Umbilical cord (tissue), 2 donors: ENCODE measurements at places on chromosomes 7 and 10.

DNA sequence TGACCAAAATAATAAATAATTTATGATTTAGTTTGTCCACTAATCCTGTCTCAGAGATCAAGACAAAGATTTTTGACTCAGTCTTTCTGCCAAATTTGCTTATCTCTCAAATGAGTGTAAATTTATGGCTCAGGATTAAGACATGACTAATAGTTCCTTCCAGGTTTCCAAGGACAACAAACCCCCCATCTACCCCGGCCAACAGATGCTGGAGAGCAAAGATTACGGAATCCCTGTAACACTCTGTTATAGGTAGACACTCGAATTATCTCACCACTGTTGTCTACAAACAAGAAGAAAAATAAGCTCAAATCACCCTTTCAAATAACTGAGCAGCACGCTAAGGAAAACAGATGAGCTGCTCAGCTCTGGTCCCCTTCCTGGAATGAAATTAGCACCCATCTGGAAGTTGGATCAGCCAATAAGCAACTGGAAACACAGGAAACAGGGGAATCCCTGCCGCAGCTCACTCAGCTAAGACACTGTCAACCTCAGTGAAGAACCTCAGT lies 56.8 kb upstream of the SVIL start:
- DNase-seq: peak; percentile 54

- DNase-seq: peak; percentile 38
Observed at GRCh38 chr7:121872831-121873288, at the start of gene PTPRZ1. Gene PTPRZ1 (plus strand): TSS chr7:121873161. CDS start chr7:121873500, 339 bp downstream.

DNA sequence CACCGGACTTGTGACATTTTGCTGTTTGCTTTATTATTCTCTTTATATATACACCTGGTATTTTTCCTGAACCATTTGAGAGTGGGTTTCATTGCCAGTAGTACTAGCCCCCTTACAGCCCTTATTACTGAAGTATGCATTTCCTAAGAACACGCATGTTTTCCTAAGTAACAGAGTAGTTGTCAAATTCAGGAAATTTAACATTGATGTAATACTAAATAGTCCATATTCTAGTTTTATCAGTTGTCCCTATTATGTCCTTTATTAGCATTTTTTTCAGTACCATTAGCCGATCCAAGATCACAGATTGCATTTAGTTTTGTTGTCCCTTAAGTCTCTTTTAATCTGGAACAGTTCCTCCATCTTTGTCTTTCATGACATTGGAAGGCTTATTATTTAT lies 8.0 kb downstream of the KMT2E start:
- DNase-seq: no peak

- DNase-seq: peak; percentile 71
Observed at GRCh38 chr10:98910546-98910945, 325.1 kb downstream of the HPSE2 start.

GRCh38 chr7:134996097-134996550 lies 9.8 kb downstream of the AGBL3 start:
- DNase-seq: peak; percentile 27

- DNase-seq: no peak
Observed at GRCh38 chr7:68739306-68739705, 859.0 kb upstream of the AUTS2 start.

- no peak for DNase-seq
Observed at GRCh38 chr10:103042129-103042528, 124.0 kb downstream of the CNNM2 start.

DNA sequence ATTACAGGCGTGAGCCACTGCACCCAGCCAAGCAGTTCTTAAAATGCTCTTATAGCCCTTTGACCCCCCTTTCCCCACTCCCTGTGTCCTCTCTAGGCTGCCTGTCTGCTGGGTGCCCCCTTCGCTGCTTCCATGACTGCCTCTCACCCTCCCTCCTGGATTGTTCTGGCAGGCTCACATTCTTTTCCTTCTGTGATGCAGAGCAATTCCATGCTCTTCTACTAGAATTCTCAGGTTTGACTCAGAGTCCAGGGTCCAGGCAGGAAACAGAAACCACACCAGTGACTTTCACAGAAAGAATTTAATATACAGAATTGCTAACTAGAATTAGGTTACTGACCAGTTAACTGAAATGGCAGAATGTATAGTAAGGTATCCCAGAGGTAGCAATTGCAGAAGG lies 244.8 kb downstream of the BAMBI start:
- DNase-seq: no peak

DNA sequence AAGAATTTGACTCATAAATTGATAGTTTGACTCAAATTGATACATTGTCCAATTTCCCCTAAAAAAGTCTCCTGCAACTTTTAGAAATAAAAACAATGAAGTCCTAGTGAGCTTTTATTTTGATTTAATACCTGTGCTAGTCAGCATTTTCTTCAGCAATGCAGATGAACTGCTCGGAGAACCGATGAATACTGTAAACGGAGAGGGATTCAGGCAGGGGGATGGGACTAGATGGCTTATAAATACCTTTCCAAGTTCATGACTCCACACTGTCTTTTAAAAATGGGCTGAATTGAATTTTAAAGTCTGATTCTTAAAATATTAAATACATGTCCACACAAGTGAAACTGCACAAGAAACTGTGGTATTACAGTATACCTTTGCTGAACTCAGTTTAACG lies 12.7 kb downstream of the EEPD1 start:
- DNase-seq: no peak

DNA sequence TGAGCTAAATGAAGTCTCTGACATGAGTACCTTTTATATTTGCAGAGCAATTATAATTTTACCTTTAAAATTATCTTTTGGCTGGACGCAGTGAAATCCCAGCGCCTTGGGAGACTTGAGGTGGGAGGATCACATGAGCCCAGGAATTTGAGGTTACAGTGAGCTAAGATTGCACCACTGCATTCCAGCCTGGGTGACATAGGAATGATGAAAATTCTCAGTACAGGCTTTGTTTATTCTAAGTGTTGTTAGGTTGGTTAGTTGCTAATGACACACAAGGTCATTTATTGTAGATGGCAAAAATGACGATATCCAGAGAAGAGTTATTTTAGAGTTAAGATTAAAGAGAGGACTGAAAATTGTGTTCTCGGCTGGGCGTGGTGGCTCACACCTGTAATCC lies 87.6 kb downstream of the XRCC2 start:
- DNase-seq: no peak

- peak; percentile 90 for DNase-seq
Observed at GRCh38 chr10:55330486-55330885, 529.5 kb upstream of the PCDH15 start.

- no peak for DNase-seq
Observed at GRCh38 chr10:44539178-44539577, 154.3 kb upstream of the CXCL12 start.

DNA sequence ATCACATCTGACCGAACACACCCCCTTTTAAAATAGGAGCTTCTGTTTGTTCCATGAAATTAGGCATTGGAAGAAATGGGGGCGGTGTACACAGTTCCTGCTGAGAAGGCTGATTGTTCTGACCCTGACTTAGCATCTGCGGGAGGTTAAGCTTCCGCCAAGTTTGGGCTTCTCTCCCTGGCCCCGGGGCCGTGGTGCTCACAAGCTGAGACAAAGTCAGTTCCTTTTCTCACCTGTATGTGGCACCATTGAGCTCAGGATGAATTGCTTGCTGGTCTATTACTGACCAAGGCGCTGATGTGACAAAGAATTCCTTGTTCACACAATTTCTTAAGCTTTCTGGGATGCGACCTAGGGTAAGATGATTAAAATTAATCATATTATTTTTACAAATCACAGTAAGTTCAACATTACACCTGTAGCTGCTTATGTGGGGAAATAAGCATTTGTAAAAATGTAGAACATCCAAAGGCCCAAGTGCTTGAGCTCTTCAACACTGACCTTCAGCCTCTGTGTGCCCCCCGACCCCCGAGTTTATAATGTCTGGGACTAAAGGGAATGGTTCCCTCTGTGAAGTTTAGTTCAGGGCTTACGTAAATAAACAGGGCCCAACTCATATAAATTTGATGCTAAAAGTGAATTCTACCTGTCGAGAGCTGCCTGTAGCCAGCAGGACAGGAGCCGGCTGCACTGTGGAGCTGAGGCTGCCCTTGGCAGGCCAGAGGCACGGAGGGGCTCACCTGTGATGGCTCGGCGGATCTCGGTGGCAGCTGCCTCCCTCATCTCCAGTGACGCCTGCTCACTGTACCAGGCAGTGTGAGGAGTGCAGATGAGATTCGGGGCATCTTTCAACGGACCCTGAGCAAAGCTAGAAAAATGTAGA lies 50.8 kb downstream of the ZRANB1 start:
- DNase-seq: peak; percentile 35

GRCh38 chr7:158582089-158582456 lies 5.5 kb downstream of the PTPRN2 start:
- no peak for DNase-seq

DNA sequence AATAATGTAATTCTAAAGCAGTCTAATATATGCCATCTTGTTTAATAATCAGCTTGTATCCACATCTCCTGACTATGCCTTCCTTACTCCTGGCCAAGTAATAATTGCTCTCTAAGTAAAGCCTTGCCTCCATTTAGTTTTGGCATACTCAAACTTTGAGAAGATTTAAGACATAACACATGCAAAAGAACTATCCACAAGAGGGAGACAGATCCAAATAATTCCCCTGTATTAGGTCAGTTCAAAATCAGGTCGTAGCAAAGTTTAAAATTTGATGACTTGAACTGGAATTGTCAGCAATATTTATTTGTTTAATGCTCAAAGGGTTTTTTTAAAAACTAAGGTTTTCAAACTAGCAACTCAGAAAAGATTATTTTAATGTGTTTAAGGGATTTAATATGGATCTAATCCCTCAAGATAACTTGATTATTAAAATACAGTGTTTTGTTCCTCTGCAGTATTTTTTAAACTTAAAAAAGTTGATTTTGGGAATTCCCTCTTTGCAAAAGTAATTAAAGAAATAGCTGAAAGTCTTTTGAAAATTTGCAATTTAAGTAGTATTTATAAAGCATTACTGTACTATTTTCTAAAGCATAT lies 95.3 kb downstream of the HDAC9 start:
- DNase-seq: peak; percentile 77

GRCh38 chr10:88922041-88922440 lies 30.5 kb downstream of the ACTA2 start:
- no peak for DNase-seq

GRCh38 chr10:112658900-112659638 lies 212.1 kb downstream of the VTI1A start:
- peak; percentile 71 for DNase-seq

DNA sequence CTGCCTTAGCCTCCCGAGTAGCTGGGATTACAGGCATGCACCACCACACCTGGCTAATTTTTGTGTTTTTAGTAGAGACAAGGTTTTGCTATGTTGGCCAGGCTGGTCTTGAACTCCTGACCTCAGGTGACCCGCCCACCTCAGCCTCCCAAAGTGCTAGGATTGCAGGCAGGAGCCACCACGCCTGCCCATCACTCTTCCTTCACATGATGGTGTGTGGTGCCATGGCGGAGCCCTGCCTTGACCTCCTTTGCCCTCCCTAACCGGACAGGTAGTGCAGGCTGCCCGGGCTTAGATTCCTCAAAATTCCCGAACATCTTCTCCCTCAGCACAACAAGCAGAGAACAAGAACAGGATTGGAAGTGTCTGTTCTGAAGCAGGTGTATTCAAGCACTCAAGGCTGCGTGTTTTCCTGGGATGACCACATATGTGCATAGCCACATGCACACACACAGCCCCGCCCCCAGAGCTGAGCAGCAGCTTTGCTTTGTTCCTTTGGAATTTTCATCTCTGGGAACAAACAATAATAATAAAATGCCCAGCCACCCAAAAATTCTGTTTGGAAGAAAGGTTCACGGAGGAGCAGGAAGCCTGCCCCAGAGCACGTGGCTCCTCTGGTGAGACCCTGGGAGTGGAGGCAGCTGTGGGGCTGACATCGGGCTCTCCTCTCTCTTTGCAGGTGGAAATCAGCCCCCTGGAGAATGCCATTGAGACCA lies 131.3 kb upstream of the NPS start:
- no peak for DNase-seq

GRCh38 chr10:11208908-11209829 lies 191.5 kb downstream of the CELF2 start:
- no peak for DNase-seq

GRCh38 chr10:42952349-42952748 lies 124.5 kb upstream of the RET start:
- peak; percentile 58 for DNase-seq

GRCh38 chr7:126637538-126637937 lies 615.2 kb downstream of the GRM8 start:
- no peak for DNase-seq

- DNase-seq: no peak
Observed at GRCh38 chr7:42494736-42495135, 257.7 kb upstream of the GLI3 start.

GRCh38 chr10:12726971-12727831 lies 274.3 kb downstream of the CCDC3 start:
- peak; percentile 93 for DNase-seq

GRCh38 chr7:158447506-158448171 lies 140.0 kb downstream of the PTPRN2 start:
- no peak for DNase-seq

DNA sequence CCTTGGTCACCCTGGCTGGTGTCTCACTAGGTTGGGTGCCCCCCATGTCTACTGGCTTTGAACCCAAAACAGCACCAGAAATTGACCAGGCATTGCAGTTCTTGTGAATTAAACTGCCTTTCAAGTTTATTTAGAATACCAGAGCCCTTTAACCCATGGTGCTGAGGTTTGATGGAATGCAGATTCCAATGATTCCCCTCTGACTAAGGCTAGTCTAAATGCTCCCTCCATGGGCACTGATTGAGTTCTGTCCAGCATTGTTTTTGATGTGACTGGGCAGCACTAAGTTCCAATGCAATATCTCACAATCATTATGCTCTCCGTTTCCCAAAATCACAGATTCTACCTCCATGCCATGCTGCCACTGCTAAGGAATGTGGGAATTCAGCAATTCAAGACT lies 1047.4 kb upstream of the LRRN3 start:
- no peak for DNase-seq

- DNase-seq: no peak
Observed at GRCh38 chr7:22631730-22632129, 95.3 kb upstream of the IL6 start.

GRCh38 chr7:51067258-51067657 lies 249.4 kb downstream of the COBL start:
- DNase-seq: no peak

- DNase-seq: no peak
Observed at GRCh38 chr7:45495618-45496017, 78.5 kb upstream of the ADCY1 start.

GRCh38 chr7:157360483-157361025 lies 23.8 kb downstream of the DNAJB6 start:
- no peak for DNase-seq

GRCh38 chr7:139896831-139897230 lies 67.8 kb downstream of the TBXAS1 start:
- DNase-seq: no peak

GRCh38 chr10:85610381-85611092 lies 756.1 kb downstream of the GRID1 start:
- no peak for DNase-seq

DNA sequence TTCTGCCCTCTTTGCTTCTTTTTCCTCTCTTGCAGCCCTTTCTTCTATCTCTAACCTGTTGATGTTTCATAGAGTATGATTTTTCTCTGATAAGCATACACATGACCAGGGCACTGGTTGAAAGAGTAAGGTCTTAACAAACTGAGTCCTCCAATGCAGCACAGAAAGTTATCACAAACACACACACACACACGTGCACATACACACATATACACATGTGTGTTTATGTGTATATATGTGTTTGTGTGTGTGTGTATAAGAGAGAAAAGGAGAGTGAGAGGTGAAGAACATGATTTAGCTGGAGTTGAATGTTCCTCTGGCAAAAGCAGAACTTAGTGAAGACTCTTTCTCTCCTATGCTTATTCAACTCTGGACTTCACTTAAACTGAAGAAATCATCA lies 130.0 kb downstream of the KLF6 start:
- DNase-seq: no peak
